Activated CD4-positive, alpha-beta memory T cell treated with anti-CD3 and anti-CD28 coated beads, Interleukin-2, amount 10 ng/mL, durations not matched to agents 7 days and 5 days (primary cell): ENCODE measurements at places on chromosomes 6 and 20. TPM values are rescaled to one million over a fixed set of nuclear protein-coding genes. Genes with fewer than 3 reads are reported as not detected.

- peaks cover 10% of the 10 kb centered on the region for H3K36me3 ChIP-seq
- DNase-seq, result peak; percentile 34
- peaks cover 59% of the 10 kb centered on the region for H3K4me1 ChIP-seq
- H3K4me3 ChIP-seq, result peak overlapping the region; percentile 21
Measured at GRCh38 chr6:107712665-107713551, 111.2 kb downstream of the SCML4 start.

- peaks cover 24% of the 10 kb centered on the region for H3K36me3 ChIP-seq
- H3K4me1 ChIP-seq, result peaks cover 3% of the 10 kb centered on the region
- H3K27ac ChIP-seq, result no peak overlapping the region
- no peaks in the 10 kb centered on the region for H3K27me3 ChIP-seq
- no peak for DNase-seq
- no peak overlapping the region for H3K4me3 ChIP-seq
Measured at GRCh38 chr6:135418040-135418760, 79.3 kb downstream of the AHI1 start.

- H3K27ac ChIP-seq, result no peak overlapping the region
- H3K27me3 ChIP-seq, result no peaks in the 10 kb centered on the region
- DNase-seq, result no peak
- no peaks in the 10 kb centered on the region for H3K4me1 ChIP-seq
- no peak overlapping the region for H3K4me3 ChIP-seq
- H3K36me3 ChIP-seq, result no peaks in the 10 kb centered on the region
Measured at GRCh38 chr6:163529605-163530004, 115.1 kb downstream of the QKI start.

- peaks cover 62% of the 10 kb centered on the region for H3K36me3 ChIP-seq
- H3K27ac ChIP-seq, result no peak overlapping the region
- H3K4me1 ChIP-seq, result peaks cover 41% of the 10 kb centered on the region
- no peak for DNase-seq
- no peak overlapping the region for H3K4me3 ChIP-seq
Measured at GRCh38 chr6:159992366-159992765, 23.5 kb downstream of the IGF2R start.

DNA sequence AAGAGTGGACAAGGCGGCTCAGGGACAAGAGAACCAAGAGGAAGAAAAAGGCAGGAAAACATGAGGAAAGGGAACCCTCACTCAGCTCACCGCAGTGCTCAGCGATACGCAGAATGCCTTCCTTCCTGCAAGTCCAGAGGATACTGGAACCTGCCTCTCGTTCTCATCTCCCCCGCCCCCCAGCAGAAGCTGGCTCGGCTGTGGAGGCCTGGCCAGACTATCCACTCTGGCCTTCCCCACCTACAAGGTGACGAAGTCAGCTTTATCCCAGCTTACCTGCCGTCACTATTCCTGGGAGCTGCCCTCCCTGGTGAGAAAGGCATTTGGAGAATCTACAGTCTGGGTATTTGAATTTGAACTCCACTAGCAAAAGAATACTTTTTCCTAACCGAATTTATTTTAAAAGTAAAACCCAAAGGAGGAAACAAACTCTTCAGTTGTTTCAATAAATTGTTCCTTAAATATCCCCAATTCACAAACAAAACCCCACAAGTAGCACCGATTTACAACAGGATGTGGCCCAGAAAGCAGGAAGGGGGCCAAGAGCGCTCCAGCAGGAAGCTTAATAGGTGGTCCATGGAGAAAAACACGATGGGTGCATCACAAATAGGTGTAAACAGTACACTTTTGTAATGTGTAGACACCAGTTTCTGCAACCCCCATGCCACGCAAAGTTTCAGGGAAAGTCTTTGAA is 2.1 kb upstream of the DIDO1 start:
- peak overlapping the region; percentile 94 for H3K27ac ChIP-seq
- H3K27me3 ChIP-seq, result no peaks in the 10 kb centered on the region

DNA sequence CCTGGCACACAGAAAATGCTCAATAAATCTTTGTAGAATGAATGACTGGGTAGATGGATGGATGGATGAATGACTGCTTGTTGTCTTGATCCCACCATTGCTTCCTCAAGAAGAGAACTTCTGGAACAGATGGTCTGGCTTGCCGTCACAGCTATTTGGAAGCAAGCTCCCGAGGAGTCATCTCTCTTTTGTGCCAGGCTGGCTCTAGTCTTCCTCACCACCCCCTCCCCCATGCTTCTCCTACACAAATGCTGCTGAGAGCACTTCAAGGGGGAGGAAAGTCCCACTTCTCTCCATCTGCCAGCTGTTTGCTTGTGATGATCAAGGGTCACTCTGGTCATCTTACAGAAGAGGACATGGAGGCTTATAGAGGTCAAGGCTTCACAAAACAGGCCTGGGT is 11.6 kb upstream of the KCNG1 start:
- no peak for DNase-seq
- H3K27ac ChIP-seq, result no peak overlapping the region
- H3K4me3 ChIP-seq, result no peak overlapping the region
- H3K36me3 ChIP-seq, result no peaks in the 10 kb centered on the region

GRCh38 chr6:36716476-36717093 is 19.0 kb downstream of the RAB44 start:
- DNase-seq, result no peak
- peaks cover 9% of the 10 kb centered on the region for H3K27me3 ChIP-seq
- H3K27ac ChIP-seq, result no peak overlapping the region
- H3K36me3 ChIP-seq, result no peaks in the 10 kb centered on the region
- no peak overlapping the region for H3K4me3 ChIP-seq
- peaks cover 1% of the 10 kb centered on the region for H3K4me1 ChIP-seq

DNA sequence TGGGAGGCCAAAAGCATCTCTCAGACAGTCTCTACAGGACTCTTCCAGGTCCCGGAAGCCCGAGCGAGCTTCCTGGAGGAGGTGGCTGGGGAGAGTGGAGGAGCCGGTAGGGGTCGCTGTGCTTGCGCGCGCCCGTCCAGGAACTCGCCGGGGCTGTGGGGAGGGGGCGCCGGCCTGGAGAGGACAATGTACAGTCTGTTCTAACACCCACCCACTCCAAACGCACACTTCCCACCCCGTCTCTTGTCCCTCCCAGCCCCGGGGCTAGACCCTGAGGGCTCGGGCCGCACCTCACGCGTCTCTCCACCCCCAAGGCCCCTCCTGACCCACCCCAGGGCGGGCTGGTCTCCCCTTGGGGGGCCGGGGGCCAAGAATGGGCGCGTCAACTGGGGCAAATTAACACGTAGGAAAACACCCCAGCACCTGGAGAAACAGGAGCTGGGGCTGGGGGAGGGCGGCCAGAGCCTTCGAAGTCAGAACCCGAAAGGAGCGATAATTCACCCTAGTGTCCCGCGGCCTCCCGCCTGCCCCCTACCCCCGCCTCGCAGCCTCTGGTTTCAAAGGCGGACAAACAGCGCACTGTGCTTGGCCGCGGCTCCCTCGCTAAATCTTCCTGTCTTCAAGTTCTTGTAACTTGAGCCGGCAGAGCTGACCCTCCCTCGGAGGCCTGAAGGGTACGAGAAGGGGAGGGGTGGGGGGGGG is 103.2 kb upstream of the FOXP4 start:
- no peaks in the 10 kb centered on the region for H3K36me3 ChIP-seq
- no peak overlapping the region for H3K4me3 ChIP-seq
- peaks cover 39% of the 10 kb centered on the region for H3K4me1 ChIP-seq
- no peak overlapping the region for H3K27ac ChIP-seq
- DNase-seq, result no peak
- H3K27me3 ChIP-seq, result peaks cover 32% of the 10 kb centered on the region

DNA sequence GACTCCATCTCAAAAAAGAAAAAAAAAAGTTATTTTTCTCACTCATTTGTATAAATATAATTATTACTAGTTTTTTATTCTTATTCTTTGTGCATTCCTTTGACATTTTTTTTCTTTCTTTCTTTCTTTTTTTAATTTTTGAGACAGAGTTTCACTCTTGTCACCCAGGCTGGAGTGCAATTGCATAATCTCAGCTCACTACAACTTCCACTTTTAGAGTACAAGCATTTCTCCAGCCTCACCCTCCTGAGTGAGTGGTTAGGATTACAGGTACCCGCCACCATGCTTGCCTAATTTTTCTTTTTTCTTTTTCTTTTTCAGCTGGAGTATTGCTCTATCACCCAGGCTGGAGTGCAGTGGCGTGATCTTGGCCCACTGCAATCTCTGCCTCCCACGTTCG is 51.4 kb upstream of the JARID2 start:
- H3K4me1 ChIP-seq, result no peaks in the 10 kb centered on the region
- no peaks in the 10 kb centered on the region for H3K36me3 ChIP-seq
- no peaks in the 10 kb centered on the region for H3K27me3 ChIP-seq
- no peak overlapping the region for H3K4me3 ChIP-seq
- H3K27ac ChIP-seq, result no peak overlapping the region

DNA sequence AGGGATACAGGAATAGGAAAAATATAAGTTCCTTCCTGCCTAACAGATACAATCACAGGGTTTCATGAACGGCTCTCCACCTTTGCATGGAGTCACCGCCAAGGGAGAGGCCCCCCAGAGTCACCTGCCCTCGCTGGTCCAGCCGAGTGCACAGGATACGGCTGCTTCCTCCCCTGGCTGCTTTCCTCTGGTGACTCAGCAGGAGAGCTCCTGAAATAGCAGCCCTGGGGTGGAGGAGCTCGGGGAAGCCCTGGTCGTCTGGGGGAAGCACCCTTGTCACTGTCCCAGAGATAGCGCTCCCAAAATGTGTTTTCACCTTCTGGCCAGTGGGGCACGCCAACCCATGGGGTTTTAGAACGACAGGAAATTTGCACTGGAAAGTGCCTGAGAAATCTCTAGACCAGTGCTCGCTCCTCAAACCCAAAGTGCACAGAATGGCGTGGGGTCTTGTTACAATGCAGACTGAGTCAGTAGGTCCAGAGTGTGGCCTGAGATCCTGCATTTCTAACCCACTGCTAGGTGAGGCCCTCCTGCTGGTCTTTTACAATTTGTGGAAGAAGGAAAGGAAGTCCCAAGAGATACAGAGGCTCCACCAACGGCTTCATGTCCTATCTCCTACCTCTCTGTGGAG is 35.9 kb upstream of the FAM50B start:
- no peaks in the 10 kb centered on the region for H3K27me3 ChIP-seq
- no peaks in the 10 kb centered on the region for H3K4me1 ChIP-seq
- DNase-seq, result no peak
- no peaks in the 10 kb centered on the region for H3K36me3 ChIP-seq
- H3K4me3 ChIP-seq, result no peak overlapping the region

GRCh38 chr6:49410564-49410963 is 52.5 kb downstream of the MMUT start:
- no peak for DNase-seq
- no peaks in the 10 kb centered on the region for H3K27me3 ChIP-seq
- H3K4me1 ChIP-seq, result no peaks in the 10 kb centered on the region
- no peak overlapping the region for H3K27ac ChIP-seq
- H3K36me3 ChIP-seq, result no peaks in the 10 kb centered on the region
- no peak overlapping the region for H3K4me3 ChIP-seq

GRCh38 chr6:167528239-167528638 is 203.4 kb downstream of the TTLL2 start:
- DNase-seq, result no peak
- H3K4me3 ChIP-seq, result no peak overlapping the region
- H3K36me3 ChIP-seq, result no peaks in the 10 kb centered on the region
- H3K27ac ChIP-seq, result no peak overlapping the region
- H3K4me1 ChIP-seq, result no peaks in the 10 kb centered on the region
- H3K27me3 ChIP-seq, result peaks cover 6% of the 10 kb centered on the region

DNA sequence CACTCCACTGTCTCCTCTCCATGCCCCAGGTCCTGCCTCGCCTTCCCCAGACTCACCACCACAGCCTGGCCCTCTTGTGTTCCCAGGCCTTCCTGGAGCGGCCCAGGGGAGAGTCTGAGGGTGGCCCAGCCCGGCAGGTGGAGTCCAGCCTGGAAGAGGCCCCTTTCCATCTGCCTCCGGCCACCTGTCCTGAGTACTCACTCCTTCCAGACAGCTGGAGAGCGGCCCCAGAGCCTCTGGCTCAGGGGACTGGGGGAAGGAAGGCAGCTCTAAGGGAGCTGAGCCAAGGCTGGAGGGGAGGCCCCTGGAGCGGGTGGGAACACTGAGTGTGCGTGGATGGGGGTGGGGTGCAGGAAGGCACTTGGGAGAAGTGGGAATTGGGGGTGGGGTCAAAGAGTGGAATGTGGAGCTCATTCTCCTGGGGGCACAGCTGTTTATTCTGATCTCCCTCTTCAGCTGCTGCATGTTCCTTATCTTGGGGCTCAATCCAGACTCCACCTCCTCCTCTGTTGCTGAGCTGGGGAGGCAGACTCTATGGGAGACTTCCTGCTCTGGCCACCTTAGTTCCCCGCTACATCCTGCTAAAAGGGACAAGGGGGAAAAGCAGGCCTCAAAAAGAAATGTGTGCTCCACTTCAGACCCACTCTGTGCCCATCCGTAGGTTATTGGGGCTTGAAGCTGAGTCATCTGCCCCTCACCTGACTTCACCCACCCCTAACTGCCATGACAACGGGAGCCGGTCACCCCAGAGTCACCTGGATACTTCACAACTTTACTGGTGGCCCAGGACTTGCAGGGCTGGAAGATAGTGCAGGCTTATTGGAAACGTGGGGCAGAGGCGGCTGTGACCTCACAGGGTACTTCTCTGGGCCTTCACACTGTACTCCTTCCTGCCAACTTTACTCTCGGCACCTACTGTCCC is 19.5 kb upstream of the TAF8 start:
- H3K4me3 ChIP-seq, result peak overlapping the region; percentile 52
- peak overlapping the region; percentile 89 for H3K27ac ChIP-seq
- peaks cover 36% of the 10 kb centered on the region for H3K36me3 ChIP-seq
- H3K27me3 ChIP-seq, result no peaks in the 10 kb centered on the region

DNA sequence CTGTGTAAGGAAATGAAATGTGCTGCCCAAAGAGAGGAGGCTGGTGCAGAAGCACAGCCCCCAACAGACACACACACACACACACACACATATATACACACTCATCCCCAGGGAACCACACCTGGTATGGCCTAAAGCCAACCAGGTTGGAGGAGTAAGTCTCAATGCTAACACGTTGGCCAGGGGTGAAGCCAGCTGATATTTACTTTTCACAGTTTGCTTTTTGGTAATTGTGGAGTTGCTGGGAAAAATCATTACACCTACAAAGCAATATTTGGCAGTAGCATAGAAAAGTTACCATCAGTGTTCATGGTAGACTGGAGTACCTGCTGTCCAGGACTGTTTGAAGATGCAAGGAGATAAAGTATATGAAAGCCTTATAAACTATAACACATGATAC is 50.3 kb upstream of the NAA20 start:
- H3K4me1 ChIP-seq, result peaks cover 22% of the 10 kb centered on the region
- no peak for DNase-seq
- H3K36me3 ChIP-seq, result no peaks in the 10 kb centered on the region
- no peak overlapping the region for H3K27ac ChIP-seq
- no peaks in the 10 kb centered on the region for H3K27me3 ChIP-seq

- DNase-seq, result no peak
- H3K4me3 ChIP-seq, result no peak overlapping the region
- H3K36me3 ChIP-seq, result peaks cover 46% of the 10 kb centered on the region
- no peak overlapping the region for H3K27ac ChIP-seq
- H3K27me3 ChIP-seq, result no peaks in the 10 kb centered on the region
Measured at GRCh38 chr6:83127976-83128375, 60.5 kb downstream of the DOP1A start.

PPP1R3G gene
- total RNA-seq, result 0.08 TPM

MRAP2 gene
- total RNA-seq, result not detected

RBCK1 gene
- 133 TPM for total RNA-seq

BNIP5 gene
- not detected for total RNA-seq

RBPJL gene
- not detected for total RNA-seq

MYCT1 gene
- not detected for total RNA-seq

GTSF1L gene
- not detected for total RNA-seq

SDC4 gene
- total RNA-seq, result 28.3 TPM

LHFPL5 gene
- not detected for total RNA-seq
